ENCODE measurements at places on chromosomes 7 and 10. TPM values are rescaled to one million over a fixed set of nuclear protein-coding genes. Genes with fewer than 3 reads are reported as not detected.

Gene DENND2A
- 1.0 TPM for total RNA-seq

Gene MRC1
- total RNA-seq = 156 TPM

Gene NPFFR1
- total RNA-seq = not detected

Gene GLUD1
- 207 TPM for total RNA-seq

Gene BMPER
- 0.70 TPM for total RNA-seq

Gene CDNF
- 0.56 TPM for total RNA-seq

Gene AKR1C4
- total RNA-seq = not detected

Gene C10orf95
- total RNA-seq = 0.05 TPM

GRCh38 chr7:41730668-41731067 is 27.8 kb upstream of the INHBA start:
- DNase-seq = no peak

DNA sequence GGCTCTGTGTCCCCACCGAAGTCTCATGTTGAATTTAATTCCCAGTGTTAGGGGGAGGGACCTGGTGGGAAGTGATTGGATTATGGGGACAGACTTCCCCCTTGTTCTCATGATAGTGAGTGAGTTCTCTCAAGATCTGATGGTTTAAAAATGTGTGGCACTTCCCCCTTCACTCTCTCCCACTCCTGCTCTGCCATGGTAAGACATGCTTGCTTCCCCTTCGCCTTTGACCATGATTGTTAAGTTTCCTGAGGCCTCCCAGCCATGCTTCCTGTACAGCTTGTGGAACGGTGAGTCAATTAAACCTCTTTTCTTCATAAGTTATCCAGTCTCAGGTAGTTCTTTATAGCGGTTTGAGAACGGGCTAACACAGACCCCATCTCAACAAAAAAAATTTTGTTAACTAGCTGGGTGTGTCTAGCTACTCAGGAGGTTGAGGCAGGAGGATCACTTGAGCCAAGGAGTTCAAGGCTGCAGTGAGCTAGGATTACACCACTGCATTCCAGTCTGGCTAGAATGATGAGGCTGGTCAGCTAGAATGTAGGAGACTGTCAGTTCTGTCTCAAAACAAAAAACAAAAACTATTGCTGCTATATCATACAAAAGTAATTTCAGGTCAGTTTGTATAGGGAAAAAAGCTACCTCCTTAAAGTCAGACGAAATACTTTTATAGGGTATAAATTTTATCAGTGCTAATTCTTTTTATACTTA is 57.7 kb downstream of the ATAD1 start:
- peak; percentile 89 for DNase-seq

DNA sequence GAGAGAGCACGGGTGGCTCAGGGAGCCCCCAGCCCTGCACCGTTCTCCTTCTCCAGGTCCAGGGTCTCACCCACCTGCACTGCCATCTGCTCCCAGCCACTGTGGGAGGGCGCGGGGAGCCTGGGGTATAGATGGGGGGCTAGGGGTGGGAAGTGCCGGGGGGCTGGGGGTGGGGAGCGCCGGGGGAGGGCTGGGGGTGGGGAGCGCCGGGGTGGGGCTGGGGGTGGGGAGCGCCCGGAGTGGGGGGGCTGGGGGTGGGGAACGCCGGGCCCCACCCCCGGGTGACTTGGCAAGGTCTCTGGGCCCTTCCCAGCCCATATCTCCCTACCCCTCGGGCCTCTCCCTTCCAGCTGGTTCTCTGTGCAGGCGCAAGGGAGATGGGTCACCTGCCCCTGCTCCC is at the start of gene GRIFIN:
Gene GRIFIN, minus strand, starts transcription at position 101 of the 400 bp plus-strand sequence. Its CDS starts 15 bp downstream, at position 86.
- no peak for DNase-seq

GRCh38 chr10:71282323-71282680 is 36.8 kb upstream of the SLC29A3 start:
- no peak for DNase-seq

GRCh38 chr10:71383972-71384687 is 12.6 kb upstream of the CDH23 start:
- DNase-seq = peak; percentile 66

GRCh38 chr10:35211390-35211789 is 84.7 kb downstream of the CREM start:
- no peak for DNase-seq

DNA sequence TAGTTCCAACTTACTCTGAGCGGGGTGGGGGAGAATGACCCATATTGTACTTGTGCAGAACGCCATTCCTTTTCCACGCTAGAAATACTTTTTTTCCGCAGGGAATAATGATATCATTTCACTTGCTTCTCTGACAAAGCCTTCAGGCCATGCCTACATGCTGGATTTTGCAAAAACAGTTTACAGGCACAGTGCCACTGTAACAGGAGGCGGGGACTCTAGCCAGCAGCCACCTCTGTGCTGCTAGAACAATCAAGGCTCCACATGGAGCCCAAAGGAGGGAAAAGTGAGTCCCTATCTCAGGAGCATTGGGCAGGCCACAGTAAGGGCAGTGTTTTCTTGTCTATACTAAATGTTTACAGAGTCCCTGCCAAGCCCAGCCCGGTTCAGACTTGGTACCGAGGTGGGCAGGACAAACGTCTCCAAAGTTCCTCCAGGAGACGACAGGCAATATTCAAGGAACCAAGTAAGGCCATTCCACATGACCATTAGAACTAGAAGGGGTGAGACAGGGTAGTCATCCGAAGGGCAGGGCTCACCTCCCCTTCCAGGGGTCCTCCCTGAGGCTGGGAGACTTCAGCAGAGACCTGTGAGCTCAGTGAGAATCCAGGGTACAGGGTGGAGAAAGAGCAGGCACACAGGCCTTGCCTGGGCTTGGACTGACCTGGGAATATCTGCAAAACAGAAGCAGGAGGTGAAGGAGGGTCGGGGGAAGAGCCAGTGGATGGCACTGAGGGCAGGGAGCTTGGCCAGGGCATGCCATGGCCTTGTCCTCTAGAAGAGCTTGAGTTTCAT is 90.9 kb upstream of the NPS start:
- no peak for DNase-seq

- peak; percentile 46 for DNase-seq
Observed at GRCh38 chr7:15016766-15017165, 114.2 kb upstream of the DGKB start.

Data from dermis blood vessel endothelial cell (primary cell).